H1 (cell line): ENCODE measurements at places on chromosomes 12 and 14. TPM values are rescaled to one million over a fixed set of nuclear protein-coding genes. Genes with fewer than 3 reads are reported as not detected.

The RNASE3 gene
- total RNA-seq, result not detected in 2 replicates

The MORN3 gene
- total RNA-seq, result 0.34 and 0.93 TPM in 2 replicates

The MYO1H gene
- not detected in 2 replicates for total RNA-seq

The KRT5 gene
- not detected in 2 replicates for total RNA-seq

DNA sequence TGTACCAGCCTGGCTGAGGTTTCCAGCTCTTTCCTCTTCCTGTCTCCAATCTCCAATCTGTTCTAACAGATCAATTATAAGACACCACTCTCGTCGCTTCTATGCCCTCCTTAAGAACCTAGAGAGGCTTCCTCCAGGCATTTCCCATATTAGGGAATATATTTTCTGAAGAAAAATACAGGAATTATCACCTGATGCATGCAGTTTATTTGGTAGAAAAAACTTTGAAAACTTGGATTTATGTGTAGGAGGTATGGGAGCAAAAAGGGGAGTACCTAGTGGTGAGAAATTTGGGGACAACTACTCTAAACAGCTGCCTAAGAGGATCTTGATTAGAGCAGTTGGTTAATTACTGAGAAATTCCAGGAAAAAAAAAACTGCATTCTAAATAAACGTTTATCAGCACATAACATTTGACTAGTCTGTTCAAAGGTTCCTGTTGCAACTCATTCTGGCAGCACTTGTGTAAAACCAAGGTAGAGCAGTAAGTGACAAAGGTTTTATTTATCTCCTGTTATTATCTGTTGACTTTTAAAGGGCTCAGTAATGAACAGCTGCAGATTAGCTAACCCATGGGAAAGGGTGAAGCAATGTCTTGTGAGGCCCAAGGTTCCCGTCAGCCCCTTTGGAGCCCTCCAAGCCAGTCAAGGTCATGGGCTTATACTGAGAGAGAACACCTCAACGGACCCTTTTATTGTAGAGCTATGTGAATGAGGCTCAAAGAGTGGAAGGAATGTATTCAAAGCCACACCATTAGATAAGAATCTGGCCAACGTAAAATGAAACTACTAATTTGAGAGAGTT is 36.4 kb upstream of the NR1H4 start:
- no peaks in the 10 kb centered on the region for H3K36me3 ChIP-seq
- H3K27me3 ChIP-seq, result no peaks in the 10 kb centered on the region
- no peak overlapping the region for H3K4me3 ChIP-seq
- H3K27ac ChIP-seq, result no peak overlapping the region

DNA sequence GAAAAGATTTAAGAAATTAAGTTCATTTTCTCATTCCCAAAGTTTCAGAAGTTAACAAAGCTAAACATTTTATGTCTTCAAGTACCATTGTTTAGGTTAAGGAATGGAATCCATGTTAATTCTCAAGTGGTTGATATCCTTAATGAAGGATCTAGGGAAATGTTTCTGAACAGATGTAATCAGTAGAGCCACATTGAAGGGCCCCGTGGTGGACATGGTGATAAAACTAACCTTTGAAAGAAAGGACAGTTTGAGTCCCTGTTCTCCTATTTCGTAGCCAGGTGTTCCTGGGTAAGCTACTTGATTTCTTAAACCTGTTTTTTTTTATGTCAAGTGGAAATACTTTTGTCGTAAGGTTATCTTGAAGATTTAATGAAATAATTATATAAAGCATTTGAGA is 4.6 kb downstream of the PPM1A start:
- no peaks in the 10 kb centered on the region for H3K4me1 ChIP-seq
- H3K27ac ChIP-seq, result no peak overlapping the region
- no peak for DNase-seq
- H3K27me3 ChIP-seq, result no peaks in the 10 kb centered on the region

DNA sequence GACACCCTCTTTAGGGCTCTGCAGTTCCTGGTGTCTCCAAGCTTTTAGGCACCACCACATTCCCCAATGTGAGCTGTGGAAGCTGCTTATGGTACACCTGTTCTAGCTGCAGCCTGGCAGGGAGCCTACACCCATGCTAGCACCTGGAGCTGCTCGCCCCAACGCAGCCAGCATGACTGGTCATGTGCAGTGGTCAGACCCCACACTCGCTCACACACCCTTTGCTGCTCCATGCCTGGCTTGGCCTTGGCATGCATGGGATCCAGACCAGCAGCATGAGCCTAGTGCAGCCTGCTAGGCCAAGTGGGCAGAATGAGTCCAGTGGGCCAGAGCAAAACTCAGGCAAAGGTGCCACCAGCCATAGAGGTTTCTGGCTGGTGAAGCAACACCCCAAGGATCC is 86.4 kb upstream of the OSBPL8 start:
- no peaks in the 10 kb centered on the region for H3K36me3 ChIP-seq
- no peaks in the 10 kb centered on the region for H3K4me1 ChIP-seq
- DNase-seq, result no peak

DNA sequence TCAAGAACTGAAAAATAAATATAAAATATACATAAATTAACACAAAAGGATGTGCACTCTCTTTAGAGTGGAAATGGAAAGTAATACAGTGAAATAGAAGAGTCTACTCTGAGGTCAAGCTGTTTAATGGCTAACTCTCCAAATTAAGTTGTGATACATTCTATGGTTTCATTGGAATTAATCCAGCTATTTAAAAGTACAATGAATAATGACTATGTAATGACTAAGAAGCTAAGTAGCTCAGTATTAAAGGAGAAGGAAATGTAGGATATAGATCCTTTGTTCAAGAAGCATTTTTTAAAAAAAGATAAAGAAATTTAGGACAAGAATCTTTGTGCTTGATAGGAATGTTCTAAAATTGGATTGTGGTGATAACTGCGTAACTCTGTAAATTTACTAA is 85.3 kb downstream of the LRP6 start:
- no peaks in the 10 kb centered on the region for H3K4me1 ChIP-seq
- no peak overlapping the region for H3K4me3 ChIP-seq
- H3K27me3 ChIP-seq, result no peaks in the 10 kb centered on the region
- peaks cover 7% of the 10 kb centered on the region for H3K36me3 ChIP-seq

DNA sequence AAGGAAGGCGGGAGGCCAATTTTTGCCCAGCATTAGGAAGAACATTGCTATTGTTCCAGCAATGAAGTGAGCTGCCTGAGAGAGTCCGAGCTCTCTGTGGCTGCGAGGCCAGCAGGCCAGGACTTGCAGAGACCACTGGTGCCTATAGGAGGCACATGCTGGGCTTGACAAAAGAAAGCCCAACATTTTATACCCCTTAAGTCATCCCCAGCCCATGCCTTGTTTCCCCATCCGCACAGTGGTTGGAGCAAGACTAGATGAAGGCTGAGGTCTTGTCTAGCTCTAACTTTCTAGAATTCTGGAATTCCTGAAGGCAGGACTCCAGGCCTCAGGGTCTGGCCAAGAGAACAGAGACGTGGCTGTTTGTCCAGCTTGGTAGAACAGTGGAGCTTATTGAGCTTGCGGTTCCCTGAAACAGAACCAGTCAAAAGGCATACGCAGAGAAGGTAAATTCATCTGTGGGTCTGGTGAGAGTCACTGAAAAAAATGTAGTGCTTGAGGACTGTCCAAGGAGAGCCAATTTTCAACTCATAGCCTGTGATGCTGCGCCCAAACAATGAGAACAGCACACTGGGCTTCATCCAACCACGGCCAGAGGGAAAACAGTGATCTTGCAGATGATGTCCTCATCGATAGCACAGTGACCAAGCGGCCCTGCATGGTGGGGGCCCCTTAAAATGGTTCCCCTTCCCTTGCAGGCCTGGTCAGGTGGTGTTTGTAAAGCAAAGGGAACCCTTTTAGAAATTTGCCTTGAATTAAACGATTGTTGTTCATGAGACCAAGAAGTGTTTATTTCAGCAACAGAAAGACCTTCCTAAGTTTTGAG is 27.1 kb upstream of the COL2A1 start:
- no peak overlapping the region for H3K4me3 ChIP-seq
- peaks cover 3% of the 10 kb centered on the region for H3K4me1 ChIP-seq
- peaks cover 31% of the 10 kb centered on the region for H3K27me3 ChIP-seq
- no peaks in the 10 kb centered on the region for H3K36me3 ChIP-seq
- no peak overlapping the region for H3K27ac ChIP-seq
